ENCODE measurements at places on chromosomes 2 and 18.

DNA sequence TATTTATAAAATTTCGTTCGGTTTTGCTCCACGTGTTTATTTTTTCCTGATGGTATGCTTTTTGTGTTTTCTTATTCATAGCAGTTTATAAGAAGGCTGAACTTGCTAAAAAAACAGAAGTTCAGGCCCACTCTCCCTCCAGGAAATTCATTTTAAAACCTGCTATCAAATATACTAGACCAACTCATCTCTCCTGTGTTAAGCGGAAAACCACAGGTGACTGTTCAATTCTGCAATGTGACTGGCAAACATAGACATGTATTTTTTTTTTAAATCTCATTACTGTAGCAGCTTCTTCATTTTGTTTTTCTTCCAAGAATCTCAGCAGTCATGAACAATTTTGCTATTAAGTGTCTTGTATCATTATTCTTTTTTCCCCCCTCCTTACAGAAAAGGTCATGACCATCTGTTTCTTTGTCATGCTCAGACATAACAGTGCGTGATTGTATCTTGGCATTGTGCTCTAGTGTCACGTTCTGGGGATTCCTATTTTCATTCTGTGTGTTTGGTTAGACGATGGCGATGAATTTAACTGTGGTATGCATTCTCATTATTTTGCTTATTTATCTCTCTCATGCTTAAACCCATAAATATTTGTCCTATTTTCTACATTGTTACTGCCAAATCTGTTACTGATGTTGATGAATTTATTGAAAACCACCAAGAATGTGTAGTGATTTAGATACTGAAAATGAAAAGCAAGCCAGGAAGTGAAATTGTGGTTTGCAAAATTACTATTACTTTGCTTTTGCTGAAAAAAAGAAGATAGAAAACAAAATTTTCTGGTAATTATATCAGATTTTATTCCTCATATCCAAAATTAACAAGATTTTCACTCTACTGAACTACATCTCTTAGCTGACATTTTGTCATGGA, 74.6 kb upstream of the UNC80 start:
- no peak for DNase-seq

DNA sequence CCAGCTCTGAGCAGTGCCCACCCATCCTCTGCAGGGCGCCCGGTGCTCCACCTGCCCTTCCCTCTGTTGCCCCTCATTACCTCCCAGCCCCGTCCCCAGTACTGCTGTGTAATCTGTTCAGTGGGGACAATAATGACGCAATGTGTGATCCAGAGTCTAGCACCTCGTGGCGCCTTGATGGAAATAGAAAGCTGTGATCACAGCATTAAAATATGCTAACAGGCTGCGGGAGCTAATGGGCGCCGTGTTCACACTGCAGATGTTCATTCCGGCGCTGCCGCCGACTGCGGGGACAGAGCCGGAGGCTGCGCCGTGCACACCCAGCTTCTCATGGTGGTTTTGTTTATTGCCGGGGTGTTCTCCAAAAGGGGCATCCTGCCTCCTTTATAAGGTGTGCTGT, 235.2 kb downstream of the LDLRAD4 start:
- no peak for DNase-seq

DNA sequence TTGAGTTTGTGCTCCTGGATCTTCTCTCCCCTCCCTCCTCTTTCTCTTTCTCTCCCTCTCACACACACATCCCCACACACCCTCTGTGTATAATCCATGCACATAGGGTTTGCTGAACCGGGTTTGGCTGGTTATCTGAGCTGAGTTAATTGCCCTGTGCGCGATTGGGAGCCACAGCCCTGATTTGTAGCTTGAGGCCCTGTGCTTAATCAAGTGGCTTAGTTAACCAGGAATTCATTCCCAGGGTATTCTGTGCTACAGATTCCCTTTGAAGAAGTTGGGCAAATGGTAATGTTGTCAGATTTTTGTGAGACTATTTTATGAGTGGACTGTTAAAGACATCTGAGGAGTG, 6.2 kb downstream of the PARD3B start:
- no peak for DNase-seq

DNA sequence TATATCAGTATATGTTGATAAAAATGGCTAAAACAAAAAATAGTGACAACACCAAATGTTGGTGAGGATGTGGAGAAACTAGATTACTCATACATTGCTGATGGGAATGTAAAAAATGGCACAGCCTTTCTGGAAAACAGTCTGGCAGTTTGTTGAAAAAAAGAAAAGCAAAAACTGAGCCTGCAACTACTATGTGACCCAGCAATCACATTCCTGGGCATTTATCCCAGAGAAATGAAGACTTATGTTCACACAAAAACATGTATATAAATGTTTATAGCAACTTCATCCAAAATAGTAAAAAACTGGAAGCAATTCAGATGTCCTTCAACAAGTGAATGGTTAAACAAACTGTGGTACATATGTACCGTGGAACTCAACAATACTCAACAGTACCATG, 7.5 kb upstream of the KDSR start:
- no peak for DNase-seq

GRCh38 chr2:215830304-215830703, 183.0 kb downstream of the MREG start:
- no peak for DNase-seq

- no peak for DNase-seq
Measured at GRCh38 chr2:241720099-241720498, 14.3 kb upstream of the D2HGDH start.

DNA sequence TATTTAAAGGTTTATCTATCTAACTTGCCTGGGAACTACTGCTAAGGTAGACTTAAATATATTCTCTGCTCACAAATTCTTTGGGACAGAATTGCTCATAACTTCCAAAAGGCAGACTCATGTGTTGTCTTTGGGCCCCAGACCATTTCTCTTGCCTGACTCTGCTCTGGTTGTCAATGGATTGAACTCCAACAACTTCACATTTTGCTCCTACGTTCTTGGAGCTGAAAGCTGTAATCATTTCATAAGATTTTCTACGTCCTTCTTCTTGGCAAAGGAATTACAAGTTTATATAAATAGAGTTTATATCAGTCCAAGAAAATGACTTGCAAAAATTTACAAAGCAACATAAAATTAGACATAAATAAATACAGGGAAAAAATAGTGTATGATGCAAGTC, 32.9 kb upstream of the PPM1B start:
- no peak for DNase-seq

DNA sequence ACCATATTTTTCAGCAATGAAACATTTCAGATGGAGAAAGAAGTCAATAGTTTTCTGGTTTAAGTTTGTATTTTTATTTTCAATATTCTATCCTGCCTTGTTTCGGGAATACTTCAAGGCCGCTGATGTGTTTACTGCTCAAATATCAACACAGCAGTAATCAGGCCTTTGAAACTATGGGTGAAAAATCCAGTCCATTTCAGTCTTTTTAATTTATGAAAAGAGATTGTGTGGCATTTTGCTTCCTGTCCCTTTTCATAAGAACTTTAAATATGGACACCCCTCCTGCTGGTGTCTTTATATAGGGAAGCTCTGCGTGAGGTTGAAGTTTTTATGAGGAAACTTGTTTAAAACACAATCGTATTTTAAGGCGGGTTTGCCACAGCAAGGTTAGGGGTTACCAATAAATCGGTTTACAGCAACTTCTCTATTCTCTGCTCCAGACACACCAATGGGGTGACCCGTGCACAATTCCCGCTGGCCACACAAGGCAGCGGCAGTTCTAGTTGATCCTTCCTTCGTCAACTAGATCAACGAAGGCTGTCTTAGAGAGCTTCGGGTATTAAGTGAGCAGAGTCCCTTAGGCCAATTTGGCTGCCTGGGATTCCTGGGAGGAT, 1.2 kb upstream of the TANC1 start:
- DNase-seq, result no peak

- DNase-seq, result no peak
Measured at GRCh38 chr2:46335391-46336282, 38.4 kb downstream of the EPAS1 start.

- DNase-seq, result no peak
Measured at GRCh38 chr18:48619501-48619900, 80.7 kb downstream of the CTIF start.

DNA sequence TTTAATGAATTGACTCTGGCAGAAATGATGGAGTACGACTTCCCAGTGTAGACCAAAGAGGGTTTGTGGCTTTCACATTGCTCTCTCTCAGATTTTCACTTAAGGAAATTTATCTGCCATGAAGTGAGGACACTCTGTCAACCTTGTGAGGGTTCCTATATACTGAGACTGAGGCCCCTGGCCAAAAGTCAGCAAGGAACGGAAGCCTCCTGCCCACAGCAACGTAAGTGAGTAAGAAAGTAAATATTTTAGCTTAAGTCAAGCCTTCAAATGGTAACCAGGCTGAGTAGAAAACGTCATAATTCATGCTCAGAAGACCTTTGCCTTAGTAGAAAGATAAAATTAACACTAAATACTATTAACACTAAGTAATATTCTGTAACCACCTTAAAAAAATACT, 1080.5 kb upstream of the ACVR2A start:
- no peak for DNase-seq

GRCh38 chr2:71505086-71505769, 51.9 kb downstream of the DYSF start:
- no peak for DNase-seq

DNA sequence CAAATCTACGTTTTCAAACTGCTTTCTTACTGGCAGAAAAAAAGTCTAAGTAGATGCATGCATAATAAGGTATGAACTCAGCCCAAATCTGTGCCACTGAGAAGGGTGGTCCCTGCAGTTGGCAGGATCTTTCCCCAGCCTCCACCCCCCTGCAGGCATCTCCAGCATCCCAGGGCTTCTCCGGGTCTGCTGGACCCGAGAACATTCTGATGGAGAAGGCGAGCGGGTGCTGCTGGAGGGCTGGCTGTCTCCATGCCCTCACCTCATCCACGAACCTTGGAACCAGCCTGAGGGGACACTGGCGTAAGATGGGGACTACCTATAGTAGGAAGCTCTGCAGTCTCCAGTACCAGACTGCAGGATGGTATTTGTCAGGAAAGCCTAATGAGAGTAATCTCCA, 198.9 kb downstream of the HDAC4 start:
- DNase-seq, result no peak

DNA sequence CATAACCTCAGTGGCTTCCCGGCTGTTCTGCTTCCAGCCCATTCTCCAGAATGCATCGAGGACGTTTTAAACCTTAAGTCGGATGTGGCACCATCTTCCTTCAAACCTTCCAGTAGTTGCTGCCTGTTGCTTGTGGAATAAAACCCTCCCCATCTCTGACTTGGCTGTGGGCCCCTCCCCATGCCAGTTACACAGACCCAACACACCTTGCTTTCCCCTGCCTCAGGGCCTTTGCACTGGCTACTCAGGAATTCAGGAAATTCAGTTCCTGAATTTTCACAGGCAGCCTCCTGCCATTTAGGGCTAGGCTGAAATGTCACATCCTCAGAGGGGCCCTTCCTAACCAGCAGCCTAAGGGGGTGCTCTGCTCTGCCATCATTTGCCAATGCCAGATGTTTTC, 5.0 kb upstream of the ADRA2B start:
- DNase-seq, result no peak

- DNase-seq, result no peak
Measured at GRCh38 chr2:146119586-146119985, 1599.7 kb upstream of the ZEB2 start.

GRCh38 chr2:23745726-23746105, 181.2 kb downstream of the ATAD2B start:
- DNase-seq, result no peak

DNA sequence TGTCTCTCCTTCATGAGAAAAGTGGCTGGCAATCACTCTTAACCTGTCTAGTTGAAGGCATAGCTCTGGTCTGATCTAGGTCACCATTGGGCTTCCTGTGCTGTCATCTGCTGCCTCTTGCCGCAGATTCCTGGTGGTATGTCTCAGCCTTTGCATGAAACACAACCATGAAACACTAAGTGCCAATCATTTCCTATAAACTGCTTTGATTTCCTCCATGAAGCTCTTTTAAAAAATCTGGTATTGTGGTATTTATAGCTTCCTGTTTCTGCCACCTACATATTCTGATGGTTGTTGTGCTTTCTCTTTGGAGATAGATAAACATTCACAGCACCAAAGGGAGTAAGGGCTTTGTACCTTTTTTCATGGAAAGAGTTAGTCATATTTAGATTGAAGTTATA, 120.0 kb upstream of the EPC2 start:
- DNase-seq, result no peak

GRCh38 chr2:224517963-224518362, 67.2 kb downstream of the CUL3 start:
- DNase-seq, result no peak
